ENCODE measurements at places on chromosomes 16 and 17.

DNA sequence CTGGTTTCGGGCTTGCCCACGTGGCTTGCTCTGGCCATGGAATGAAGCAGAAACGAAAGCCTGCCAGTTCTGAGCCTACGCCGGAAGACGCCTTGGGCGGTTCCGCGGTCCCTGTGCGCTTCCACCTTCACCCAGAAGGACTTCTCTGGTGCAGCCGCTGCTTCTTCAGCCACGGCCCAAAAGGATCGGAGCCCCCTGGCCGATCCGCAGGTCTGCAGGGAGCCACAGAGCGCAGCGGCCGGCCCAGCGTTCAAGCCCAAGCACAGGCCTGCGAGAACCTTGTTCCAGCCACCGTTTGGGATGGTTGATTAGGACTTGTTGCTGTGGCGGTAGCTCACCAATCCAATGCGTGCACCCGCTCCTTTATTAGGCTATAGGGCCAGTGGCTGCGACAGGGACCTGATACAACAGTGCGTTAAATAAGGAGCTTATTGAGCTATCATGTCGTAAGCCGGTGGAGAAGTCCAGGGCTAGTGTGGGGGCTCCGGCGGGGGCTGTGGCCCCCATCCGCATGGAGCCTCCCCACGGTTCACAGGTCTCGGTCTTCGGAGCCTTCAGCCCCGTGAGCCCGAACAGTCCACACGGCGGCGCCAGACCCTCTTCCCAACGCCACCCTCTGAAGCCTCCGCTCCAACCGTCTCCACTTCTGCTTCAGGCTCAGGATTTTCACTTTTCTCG, 10.2 kb upstream of the MPP2 start:
- DNase-seq = no peak

- no peak for DNase-seq
Observed at GRCh38 chr16:12362482-12363458, 386.2 kb downstream of the SNX29 start.

DNA sequence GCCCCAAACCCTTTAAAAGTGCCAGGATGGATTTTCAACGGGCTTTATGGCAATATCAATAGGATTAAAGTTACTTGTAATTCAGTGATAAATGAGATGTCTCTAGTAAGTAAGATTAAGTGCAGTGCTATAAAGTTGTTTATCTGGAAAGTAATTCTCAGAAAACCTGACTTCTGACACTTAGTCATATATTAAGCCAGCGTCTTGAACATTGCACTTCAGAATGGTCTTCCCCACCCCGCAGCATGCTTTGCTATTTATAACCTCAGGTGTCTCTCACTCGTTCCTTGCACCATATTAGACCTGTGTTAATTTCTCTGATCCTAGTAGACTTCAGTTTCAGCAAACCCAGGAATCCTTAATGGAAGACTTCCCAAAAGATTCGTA, 2.1 kb upstream of the MAF start:
- DNase-seq = no peak

DNA sequence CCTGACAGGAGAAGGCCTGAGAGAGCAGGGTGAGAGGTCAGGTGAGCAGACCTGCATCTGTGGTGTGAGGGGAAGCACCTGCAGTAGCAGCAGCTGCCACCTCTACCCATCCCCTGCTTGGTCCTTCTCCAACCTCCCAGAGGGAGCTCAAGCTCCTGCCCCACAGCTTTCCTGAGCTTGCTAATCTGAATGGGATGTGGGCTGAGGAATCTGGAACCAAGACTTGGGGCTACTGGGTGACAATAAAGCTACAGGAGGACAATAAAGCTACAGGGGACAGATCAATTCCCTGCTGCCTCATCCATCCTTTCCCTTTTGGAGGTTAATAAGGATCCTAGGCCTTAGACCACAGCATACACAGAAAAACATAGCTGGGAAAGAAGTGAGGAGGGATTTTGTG, 4.9 kb upstream of the TBX4 start:
- DNase-seq = no peak

GRCh38 chr16:58628845-58629732, 537 bp downstream of the CNOT1 start:
- DNase-seq = peak; percentile 17

GRCh38 chr17:55463600-55463999, 42.0 kb upstream of the MMD start:
- DNase-seq = no peak

GRCh38 chr17:8868529-8868951, 1.1 kb upstream of the PIK3R6 start:
- no peak for DNase-seq

- no peak for DNase-seq
Observed at GRCh38 chr17:21452377-21453143, 76.4 kb downstream of the KCNJ12 start.

DNA sequence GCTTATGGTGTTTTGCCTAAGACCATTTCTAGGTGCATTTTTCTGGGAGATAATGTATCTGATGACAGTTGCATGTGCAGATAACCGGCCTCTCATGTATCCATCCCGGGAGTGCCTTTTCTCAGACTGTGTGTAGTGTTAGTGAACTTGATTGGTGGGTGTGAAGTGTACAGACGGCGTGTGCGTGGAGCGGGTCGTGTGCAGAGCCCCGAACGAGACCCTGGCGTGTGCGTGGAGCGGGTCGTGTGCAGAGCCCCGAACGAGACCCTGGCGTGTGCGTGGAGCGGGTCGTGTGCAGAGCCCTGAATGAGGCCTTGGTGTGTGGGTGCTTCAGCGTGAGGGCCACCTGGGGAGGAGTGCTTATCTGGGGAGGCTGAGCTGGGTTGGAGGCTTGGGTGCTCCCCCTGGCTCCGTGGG, 28.9 kb upstream of the ZNF750 start:
- no peak for DNase-seq

DNA sequence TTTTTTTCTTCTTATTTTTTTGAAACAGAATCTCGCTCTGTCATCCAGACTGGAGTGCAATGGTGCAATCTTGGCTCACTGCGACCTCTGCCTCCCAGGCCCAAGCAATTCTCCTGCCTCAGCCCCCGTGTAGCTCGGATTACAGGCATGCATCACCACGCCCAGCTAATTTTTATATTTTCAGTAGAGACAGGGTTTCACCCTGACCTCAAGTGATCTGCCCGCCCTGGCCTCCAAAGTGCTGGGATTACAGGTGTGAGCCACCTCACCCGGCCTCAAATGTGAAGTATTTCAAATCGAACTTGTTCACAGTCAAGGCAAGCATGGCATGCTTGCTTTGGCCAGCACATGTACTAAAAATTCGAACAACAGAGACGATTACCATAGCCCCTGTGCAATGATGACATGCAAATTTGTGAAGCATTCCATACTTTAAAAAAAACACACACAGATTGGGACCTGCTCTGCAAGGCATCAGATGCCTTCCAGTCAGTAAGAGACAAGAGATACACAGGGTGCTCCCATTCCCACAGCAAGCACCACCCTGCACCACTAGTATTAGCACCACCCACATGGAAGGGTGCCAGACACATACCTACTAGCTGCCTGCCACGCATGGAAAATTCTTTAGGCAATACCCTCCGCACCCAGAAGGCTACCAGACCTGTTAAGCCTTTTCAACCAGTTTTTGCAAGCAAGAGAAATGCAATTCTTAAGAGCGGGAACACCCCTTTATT, 47.2 kb downstream of the ANKRD11 start:
- DNase-seq = no peak

DNA sequence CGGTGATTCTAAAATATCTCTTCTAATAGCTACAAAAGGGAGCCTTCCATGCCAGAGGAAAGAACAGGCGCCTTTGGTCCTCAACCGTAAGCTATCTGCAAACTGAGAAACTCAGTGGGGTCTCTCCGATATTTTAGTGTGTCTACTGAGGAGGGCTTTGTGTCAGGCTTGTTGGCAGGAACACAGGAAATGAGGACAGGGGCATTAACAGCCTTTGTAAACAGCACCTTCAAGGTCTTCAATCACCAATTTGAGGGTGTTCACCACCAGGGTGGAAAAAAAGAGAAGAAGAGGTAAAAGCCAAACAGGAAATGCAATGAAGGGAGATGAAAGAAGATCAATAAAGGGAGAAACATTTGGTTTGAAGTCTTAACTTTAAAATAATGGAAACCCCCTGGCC, 580.1 kb upstream of the SALL1 start:
- DNase-seq = no peak

DNA sequence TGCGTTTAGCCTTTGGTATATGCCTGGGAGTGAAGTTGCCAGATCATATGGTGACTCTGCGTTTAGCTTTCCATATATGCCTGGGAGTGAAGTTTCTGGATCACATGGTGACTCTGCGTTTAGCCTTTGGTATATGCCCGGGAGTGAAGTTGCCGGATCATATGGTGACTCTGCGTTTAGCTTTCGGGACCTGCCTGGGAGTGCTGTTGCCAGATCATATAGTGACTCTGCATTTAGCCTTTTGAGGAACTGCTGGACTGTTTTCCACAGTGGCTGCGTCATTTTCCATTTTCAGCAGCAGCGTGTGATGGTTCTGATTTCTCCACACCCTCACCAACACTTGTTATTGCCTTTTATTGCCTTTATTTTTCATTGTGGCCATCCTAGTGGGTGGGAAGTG, 73.0 kb downstream of the OR1D5 start:
- DNase-seq = no peak

GRCh38 chr16:46620266-46621005, 743 bp downstream of the SHCBP1 start:
- no peak for DNase-seq

GRCh38 chr17:51381262-51381661, 120.9 kb downstream of the UTP18 start:
- no peak for DNase-seq

- DNase-seq = peak; percentile 52
Observed at GRCh38 chr17:35969558-35970380, 11.5 kb downstream of the CCL16 start.

DNA sequence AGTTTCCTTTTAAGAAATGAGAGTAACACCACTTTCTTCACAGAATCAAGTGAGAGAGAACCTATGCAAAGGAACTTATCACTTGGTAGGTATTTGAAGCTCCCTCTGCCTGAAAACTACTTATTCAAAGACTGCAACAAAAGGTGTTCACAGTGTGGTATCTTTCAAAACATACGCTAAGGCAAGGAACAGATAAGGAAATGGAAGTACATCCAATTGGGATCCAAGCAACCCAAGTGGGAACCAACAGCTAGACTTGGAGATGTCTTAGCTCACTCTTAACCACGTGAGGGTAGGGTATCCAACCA, 431 bp upstream of the PPM1E start:
- DNase-seq = no peak

- no peak for DNase-seq
Observed at GRCh38 chr16:57244463-57244766, 644 bp upstream of the ARL2BP start.

DNA sequence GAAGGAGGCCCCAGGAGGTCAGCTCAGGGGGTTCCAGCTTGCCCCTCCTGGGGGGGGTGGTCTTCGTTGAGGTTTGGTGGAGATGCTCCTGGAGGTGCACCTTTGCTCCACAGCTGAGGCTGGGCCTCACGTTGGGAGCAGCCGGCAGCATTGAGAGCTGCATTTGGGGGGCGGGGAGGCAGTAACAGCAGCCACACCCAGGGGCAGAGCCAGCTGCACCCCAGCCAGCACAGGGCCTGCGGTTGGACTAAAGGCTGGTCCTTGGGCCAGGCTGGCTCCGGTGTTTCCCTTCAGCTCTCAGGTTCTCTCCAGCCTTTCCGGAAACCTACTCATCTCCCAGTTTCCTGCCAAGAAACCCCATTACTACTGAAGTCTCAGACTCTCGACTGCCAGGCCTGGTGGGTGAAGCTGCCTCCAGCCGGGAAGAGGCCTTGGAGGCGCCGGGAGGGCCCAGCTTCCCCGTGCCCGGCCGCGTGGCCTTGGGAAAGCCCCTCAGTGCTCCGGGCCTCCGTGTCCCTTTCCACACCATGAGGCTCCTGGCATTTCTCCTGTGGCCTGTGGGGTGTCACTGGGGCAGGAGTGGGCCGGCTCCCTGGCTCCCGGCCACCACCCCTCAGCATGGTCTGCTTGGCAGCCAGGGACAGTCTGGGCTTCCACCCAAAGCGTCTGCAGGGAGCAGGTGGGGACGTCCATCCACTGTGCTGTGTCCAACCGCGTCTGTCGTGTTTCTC, 14.0 kb upstream of the BAIAP2 start:
- no peak for DNase-seq

- no peak for DNase-seq
Observed at GRCh38 chr17:44074231-44074910, 3.8 kb downstream of the G6PC3 start.

DNA sequence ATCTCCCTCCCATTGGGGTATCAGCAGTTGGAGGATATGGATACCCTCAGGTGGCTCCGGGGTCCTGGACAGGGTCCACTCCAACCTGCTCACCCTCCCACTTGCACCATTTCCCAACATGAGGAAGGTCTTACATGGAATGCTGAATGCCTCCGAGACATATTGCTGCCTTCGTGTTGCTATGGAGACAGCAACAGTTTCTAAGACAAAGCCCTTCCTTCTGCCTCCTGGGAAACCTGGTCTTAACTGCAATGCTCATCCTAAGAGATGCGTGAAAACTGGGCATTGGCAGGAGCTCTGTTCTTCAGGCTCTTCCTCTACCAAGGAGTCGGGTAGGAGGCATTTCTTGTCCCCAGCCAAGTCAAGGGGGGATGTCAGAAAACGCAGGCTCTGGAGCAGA, 45.2 kb downstream of the ST3GAL2 start:
- DNase-seq = no peak

DNA sequence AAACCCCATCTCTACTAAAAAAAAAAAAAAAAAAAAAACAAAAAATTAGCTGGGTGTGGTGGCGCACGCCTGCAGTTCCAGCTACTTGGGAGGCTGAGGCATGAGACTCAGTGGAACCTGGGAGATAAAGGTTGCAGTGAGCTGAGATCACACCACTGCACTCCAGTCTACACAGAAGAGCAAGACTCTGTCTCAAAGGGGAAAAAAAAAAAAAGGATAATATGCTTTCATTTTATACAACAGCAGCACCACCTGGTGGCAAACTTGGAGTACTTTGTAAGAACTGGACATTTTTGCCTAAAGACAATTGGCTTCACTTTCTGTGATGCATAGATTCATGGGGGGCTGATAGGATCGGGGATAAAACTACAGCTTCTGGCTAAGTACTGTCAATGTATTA, 8.5 kb downstream of the CHTF8 start:
- peak; percentile 55 for DNase-seq

GRCh38 chr16:29674188-29674587, 4.8 kb upstream of the QPRT start:
- no peak for DNase-seq

DNA sequence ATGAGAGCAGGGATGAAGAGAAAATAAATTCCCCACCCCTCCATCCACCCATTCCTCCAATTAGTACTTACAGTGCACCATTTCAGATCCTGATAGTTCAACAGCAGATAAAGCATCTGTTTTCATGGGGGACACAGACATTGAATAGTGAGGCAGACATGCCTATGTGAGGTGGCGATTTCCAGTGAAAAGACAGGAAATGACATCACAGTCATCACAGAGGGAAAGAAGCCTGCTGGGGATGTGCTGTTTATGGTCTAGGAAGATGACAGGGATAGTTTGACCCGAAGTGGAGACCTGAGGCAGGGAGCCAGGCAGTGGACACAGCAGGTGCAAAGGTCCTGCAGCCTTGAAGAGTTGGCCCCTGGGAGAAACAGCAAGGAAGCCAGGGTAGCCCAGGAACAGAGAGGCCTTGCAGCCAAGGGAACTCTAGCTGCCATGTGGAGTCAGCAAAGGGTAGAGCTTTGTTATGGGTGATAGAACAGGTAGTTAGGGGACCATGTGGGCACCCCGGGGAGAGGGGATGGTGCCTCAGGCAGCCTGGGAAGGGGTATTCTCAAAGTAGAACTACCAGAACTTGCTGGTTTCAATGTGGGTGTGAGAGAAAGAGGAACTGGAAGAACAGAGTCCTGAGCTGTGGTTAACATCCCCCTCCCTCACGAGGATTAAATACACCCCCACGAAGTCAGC, 256.6 kb downstream of the CPPED1 start:
- DNase-seq = no peak

Measured in stimulated activated CD8-positive, alpha-beta memory T cell treated with anti-CD3 and anti-CD28 coated beads, Interleukin-15, amount 100 ng/mL, for 1 hour (primary cell).